ENCODE measurements at places on chromosomes 2 and 18.
A peak's percentile ranks its signal among the peaks of the same experiment; 100 is the strongest.

- DNase-seq = no peak
These were observed 33.5 kb upstream of the GPC1 start for GRCh38 chr2:240401781-240402551.

GRCh38 chr2:11767779-11768178 lies 21.3 kb downstream of the LPIN1 start:
- DNase-seq = no peak

DNA sequence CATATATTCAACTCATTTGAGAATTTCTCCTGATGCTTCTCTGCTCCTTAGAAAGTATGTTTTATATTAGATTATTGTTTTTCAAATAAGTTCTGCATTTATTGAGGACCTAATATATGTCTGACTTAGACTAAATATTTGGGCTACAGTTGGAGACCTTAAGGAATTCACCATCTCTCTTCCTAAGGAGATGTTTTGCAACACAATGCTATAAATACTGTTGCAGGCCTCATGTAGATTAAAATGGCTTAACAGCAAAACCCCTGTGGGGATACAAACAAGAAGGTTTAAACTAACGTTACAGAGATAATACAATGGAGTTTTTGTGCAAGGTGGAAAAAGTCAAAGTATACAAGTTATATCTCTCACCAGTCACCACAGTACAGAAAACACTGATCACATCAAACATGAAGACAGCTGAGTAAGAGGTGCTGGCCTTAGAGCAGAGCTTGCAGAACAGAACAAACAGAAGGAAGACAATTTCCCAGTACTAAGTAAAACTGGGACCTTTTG lies 20.1 kb upstream of the BMPR2 start:
- no peak for DNase-seq

GRCh38 chr2:191835539-191836350 lies 11.1 kb downstream of the CAVIN2 start:
- DNase-seq = no peak

DNA sequence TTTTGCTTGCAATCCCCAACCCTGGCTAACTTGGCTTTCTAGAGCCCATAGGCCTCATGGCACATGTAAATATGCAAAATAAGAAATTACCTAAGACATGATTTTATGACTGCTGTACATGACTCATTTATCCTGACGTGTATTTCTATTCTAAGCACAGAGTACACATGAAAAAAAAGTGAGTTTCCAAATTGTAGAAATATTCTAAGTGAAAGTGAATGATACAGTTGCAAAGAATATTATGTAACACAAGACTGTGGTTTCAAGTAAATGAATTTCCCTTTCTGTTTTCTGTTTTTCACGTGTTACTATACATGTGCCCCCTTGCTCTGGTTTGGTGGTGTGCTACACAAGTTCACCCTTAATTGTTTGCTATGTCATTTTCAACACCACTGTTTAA lies 162.4 kb downstream of the LRP1B start:
- DNase-seq = no peak

- DNase-seq = no peak
These were observed 44.1 kb downstream of the NEDD4L start for GRCh38 chr18:58087928-58088690.

DNA sequence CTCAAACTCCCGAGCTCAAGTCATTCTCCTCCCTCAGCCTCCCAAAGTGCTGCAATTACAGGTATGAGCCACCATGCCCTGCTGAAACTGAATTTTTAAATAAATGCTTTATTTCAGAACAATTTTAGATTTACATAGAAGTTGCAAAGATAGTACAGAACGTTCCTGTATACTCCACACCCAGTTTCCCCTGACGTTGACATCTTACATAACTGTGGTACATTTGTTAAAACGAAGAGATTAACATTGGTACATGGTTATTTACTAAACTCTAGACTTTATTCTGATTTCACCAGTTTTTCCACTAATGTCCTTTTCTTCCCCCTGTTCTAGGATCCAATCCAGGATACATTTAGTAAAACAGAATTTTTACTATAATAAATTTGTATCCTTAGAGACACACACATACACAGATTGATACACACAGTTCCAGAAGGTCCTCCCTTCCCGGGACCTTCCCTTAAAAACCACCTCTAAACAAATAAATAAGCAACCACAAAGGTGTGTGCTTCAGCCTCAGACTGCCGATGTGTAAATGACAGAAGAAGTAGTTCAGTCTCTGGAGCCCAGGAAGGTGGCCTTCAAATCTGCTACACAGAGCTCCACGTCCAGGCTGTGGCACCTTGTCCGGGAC lies 6.9 kb downstream of the NEU2 start:
- DNase-seq = no peak

- DNase-seq = no peak
These were observed 13.5 kb downstream of the HNMT start for GRCh38 chr2:137977790-137978189.

DNA sequence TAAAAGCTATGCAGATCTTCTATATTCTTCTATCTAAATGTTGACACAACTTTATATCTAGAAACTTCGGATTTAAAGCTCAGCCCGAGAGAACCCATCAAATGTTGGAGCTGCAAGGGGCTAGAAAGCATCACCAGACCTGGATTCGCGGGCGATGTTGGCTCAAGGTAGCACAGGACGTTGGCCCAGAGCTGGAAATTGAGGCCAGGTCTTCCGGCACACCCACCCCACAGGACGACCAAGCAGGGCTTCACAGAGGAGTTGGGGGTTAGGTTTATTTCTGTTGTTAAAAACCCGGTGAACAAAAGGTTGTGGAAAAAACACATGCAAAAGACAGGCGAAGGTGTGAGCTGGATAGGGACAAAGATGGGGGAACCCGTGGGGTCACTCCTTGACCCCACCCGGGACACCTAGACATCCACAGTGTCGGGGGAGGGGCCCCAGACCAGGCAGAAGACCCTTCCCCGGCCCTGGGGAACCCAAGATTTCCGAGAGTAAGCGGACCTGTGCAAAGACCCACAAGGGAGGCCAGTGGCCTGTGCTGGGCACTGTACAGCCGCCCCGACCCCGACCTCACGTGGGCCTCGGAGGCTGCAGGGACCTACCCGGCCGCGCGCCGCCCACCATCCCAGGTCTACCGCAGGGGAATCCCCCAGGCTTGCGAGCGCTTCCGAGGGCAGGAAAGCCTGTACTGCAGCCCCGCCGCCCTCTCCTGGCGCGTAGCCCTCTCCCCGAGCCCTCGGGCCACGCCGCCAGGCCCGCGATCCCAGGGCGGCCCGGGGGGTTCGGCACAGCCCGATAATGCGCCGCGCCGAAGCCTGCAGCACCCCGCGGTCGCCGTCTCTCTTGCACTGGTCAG lies 1.8 kb upstream of the AGBL5 start:
- peak; percentile 33 for DNase-seq

DNA sequence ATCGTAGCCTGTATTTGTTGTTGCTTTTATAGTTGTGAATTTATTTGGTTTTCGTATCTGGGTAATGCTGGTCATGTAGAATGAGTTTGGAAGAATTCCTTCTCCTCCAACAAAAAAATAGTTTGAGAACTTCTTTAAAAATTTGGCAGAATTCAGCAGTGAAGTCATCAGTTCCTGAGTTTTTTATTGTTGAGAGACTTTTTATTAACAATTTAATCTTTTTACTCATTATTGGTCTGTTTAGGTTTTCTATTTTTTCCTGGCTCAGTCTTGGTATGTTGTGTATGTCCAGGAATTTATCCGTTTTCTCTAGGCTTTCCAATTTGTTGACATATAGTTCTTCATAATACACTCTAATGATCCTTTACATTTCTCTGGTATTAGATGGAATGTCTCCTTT lies 1613.3 kb upstream of the PIK3C3 start:
- DNase-seq = no peak

GRCh38 chr2:240393831-240394410 lies 41.5 kb upstream of the GPC1 start:
- DNase-seq = no peak

GRCh38 chr2:48233005-48233404 lies 296.9 kb upstream of the STON1 start:
- DNase-seq = no peak

GRCh38 chr2:199348871-199349270 lies 108.9 kb downstream of the SATB2 start:
- DNase-seq = no peak

DNA sequence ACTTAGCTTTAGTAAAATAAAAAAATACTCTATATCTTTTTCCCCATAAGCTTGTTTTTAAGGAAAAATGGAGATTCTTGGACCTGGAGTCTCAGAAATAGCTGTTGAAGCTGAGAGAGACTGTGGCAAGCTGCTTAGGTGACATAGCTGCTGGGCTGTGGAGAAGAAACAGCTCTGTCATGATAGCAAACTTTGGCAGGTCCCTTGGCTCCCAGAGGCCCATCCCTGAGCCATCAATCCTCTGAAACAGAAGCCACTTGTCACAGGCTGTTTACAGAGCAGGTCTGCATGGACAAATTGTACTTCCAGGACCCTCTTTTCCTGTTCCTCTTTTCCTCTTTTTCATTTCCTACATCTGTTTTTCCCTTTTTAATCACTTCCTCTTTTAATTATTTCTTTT lies 1370.1 kb upstream of the CRIM1 start:
- no peak for DNase-seq

DNA sequence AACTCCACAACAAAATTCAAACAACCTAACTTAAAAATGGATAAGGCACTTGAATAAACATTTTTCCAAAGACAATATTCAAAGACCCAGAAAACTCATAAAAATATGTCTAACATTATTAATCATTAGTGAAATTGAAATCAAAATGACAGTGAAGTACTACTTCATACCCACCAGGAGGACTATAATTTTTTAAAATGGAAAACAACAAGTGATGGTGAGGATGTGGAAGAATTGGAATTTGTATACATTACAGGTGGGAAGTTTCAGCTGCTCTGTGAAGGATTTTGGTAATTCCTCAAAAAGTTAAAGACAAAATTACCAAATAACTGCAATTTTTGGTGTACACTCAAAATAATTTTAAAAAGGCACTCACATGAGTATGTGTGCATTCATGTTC lies 920.0 kb downstream of the TDRD15 start:
- DNase-seq = no peak

- DNase-seq = no peak
These were observed 342.6 kb downstream of the CELF4 start for GRCh38 chr18:37222999-37223378.

DNA sequence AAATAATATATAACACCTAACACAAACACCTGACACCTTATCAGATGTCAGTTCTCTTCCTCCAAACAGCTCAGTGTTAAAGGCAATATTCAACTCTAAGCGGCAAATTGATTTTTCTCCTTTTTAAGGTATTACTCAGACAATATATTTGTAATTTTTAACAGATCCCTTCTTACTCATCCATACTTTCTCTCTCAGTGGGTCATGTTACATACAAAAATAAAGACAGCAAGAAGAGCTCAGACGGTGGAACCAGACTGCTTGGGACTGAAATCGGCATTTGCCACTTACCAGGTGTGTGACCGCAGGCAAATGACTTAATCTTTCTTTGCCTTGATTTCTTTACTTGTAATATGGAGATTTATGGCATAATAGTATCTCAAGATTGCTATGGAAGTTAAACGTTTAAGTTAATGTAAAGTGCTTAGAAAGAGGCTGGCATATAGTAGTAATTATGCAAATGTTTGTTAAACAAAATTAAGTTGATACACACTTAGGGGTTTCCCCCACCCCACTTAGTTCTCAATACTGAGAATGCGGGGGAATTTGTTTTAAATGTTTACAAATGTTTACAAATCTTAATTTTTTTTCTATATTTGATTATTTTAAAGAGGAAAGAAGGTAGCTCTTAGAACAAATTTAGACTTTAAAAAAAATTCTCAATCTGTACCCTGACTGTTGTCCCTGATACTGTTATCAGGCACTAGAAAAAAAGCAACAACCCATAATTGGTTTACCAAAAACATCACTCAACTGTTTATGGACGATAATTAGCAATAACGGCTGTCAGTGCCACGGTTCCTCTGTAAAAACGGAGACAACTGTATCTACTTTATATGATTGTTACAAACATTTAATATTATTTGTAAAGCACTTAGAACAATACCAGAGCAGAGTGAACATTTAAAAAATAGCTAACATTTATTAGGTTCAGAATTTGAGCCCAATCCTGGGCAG lies 25.6 kb downstream of the MAP3K2 start:
- no peak for DNase-seq

GRCh38 chr2:110865188-110865587 lies 132.8 kb downstream of the ACOXL start:
- no peak for DNase-seq

GRCh38 chr18:48835119-48835518 lies 115.6 kb downstream of the SMAD7 start:
- peak; percentile 47 for DNase-seq

DNA sequence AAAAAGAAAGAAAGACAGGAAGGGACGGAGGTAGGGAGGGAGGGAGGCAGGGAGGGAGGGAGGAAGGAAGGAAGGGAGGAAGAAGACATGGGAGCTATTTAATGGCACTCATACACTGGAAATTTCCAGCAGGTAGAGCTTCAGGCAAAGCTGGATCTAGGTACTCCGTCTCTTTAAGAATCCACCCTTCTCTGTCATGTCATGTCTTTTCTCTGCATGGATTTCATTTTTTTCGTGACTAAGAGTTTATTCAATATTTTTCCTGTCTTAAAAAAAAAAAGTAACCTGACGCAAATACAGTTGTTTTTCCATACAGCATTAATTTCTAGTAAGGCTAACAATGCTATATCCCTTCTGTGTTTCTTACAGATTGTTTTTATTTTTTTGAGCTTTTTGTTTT lies 56.3 kb upstream of the MCFD2 start:
- DNase-seq = no peak

GRCh38 chr2:73235315-73236028 lies 1.4 kb downstream of the CCT7 start:
- DNase-seq = no peak

DNA sequence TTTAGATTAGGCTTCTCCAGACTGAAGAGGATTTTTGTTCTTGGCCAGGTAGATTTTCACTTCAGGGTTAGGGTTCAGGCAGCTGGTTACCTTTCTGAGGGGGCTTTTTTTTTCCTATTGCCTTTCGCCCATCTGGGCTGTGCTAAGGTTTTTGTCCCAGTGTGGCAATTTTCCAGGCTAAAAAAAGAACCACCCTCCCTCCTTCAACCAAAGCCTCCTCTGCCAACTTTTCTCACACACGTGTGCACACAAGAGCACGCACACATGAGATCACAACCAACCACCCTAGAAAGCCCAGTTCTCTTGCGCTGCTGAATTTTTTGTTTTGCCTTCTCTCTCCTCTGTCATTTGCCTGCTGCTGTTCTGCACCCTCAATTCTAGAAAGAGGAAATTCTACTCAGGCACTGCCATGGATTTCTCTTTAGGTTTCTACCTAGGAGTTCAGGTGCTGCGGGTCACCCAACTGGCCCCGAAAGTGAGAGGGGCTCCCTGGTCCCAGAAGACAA lies 8.5 kb upstream of the CXCR4 start:
- no peak for DNase-seq

GRCh38 chr2:41410011-41410410 lies 637.8 kb upstream of the PKDCC start:
- DNase-seq = no peak
